Motor neuron (in vitro differentiated cells): ENCODE measurements at places on chromosomes 6 and 20. TPM values are rescaled to one million over a fixed set of nuclear protein-coding genes. Genes with fewer than 3 reads are reported as not detected.
A peak's percentile ranks its signal among the peaks of the same experiment; 100 is the strongest.

GRCh38 chr6:112311950-112312547 lies 35.1 kb upstream of the RFPL4B start:
- ATAC-seq: peak; percentile 45

DNA sequence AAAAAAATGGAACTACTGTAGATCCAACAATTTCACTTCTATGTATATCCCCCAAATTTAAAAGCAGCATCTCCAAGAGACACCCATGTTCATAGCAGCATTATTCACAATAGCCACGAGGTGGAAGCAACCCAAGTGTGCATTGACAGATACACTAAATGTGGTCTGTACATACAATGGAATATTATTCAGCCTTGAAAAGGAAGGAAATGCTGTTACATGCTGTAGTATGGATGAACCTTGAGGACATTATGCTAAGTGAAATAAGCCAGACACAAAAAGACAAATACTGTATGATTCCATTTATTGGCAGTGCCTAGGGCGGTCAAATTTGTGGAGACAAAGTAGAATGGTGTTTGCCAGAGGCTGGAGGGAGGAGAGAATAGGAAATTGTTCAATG lies 34.2 kb downstream of the CAP2 start:
- no peak for ATAC-seq

- ATAC-seq: no peak
These were observed 60.5 kb downstream of the FNDC1 start for GRCh38 chr6:159229651-159230051.

- no peak for ATAC-seq
These were observed 2.8 kb upstream of the CYP24A1 start for GRCh38 chr20:54176610-54177009.

- ATAC-seq: no peak
These were observed 16.1 kb downstream of the TXNDC5 start for GRCh38 chr6:7894262-7895124.

- ATAC-seq: peak; percentile 91
These were observed 65.0 kb upstream of the SLC2A12 start for GRCh38 chr6:134117409-134117808.

DNA sequence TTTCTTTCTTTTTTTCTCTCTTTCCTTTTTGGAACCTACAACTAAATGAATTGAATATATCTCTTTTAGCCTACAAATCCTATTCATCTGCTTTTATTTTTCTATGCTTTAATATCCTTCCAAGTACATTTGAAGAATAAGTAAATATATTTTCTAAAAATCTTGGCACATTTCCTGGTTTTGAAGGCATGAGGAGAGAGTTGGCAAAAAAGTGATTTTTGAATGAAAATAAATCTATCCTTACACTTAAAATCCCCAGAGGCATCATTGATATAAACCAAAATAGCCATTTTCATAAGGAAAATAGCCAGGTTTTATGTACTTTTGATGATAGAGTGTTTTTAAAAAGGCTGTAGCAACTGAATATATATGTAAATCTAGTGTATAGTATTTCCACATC lies 69.0 kb downstream of the SAMD5 start:
- no peak for ATAC-seq

DNA sequence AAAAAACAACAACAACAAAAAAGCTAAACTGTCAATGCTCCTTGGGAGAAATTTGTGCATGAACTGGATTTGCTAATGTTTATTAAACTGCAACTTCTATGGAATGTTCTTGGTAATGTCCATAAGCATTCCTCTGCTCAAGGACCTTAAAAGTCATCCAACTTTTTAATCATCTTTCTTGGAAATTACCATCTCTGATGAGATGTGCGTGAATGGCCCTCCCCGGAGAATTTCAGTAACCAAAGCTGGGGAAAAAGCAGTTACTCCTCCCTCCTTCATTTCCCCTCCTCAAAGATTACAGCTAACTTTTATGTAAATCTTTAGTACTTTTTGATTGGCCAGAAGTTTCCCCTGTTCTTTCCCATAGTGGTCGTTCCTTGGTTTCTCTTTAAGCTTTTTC lies 5.2 kb downstream of the TBCC start:
- ATAC-seq: no peak

GRCh38 chr6:98833057-98833306 lies 1.4 kb upstream of the POU3F2 start:
- ATAC-seq: peak; percentile 11

DNA sequence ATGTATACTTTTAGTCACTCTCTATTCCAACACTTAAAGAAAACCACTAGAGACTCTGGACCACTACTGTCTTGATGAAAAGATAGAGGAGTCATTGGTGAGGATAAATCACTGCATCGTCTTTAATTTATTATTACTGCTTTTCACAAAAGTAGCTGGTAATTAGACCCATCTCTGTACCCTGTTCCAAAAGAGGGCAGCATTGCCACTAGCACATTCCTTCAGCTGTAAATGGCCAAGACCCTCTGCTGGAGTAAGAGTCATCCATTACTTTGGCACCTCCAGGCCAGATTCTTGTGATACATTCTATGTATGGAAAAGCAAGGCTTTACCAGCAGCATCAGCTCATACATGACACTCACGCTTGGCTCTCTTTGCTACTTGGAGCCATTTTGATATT lies 49.5 kb upstream of the PREP start:
- no peak for ATAC-seq

The OLIG3 gene
- total RNA-seq: 0.10 and 0.23 TPM in 2 replicates

The BNIP5 gene
- 0.05 and 0.25 TPM in 2 replicates for total RNA-seq

DNA sequence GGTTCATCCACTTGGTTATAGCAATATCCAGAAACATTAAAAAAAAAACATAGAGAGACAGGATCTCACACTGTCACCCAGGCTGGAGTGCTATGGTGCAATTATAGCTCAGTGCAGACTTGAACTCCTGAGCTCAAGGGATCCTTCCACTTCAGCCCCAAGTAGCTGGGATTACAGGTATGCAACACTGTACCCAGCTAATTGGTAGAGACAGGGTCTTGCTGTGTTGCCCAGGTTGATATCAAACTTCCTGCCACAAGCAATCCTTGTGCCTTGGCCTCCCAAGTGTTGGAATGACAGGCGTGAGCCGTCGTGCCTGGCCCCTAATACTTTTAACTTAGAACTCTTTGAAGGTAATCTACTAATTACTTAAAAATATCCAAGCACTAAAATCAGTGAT lies 818 bp upstream of the SLC17A1 start:
- no peak for ATAC-seq

The TENT5A gene
- 11.6 and 47.1 TPM in 2 replicates for total RNA-seq
